ENCODE measurements at places on chromosomes 2 and 18. TPM values are rescaled to one million over a fixed set of nuclear protein-coding genes. Genes with fewer than 3 reads are reported as not detected.
A peak's percentile ranks its signal among the peaks of the same experiment; 100 is the strongest.

GRCh38 chr2:206820807-206821206 lies 55.4 kb downstream of the FASTKD2 start:
- no peaks in the 10 kb centered on the region for H3K27me3 ChIP-seq
- no peak for DNase-seq
- no peak overlapping the region for H3K4me3 ChIP-seq
- no peaks in the 10 kb centered on the region for H3K36me3 ChIP-seq
- no peak overlapping the region for H3K27ac ChIP-seq

- no peak overlapping the region for H3K27ac ChIP-seq
- no peaks in the 10 kb centered on the region for H3K36me3 ChIP-seq
- peaks cover 67% of the 10 kb centered on the region for H3K27me3 ChIP-seq
- no peaks in the 10 kb centered on the region for H3K4me1 ChIP-seq
Measured at GRCh38 chr2:71905205-71905604, 242.5 kb downstream of the CYP26B1 start.

GRCh38 chr18:53754154-53754553 lies 470.3 kb downstream of the MBD2 start:
- no peaks in the 10 kb centered on the region for H3K4me1 ChIP-seq
- DNase-seq, result no peak
- H3K4me3 ChIP-seq, result no peak overlapping the region

- no peak for DNase-seq
- no peaks in the 10 kb centered on the region for H3K27me3 ChIP-seq
- H3K4me3 ChIP-seq, result no peak overlapping the region
- H3K27ac ChIP-seq, result no peak overlapping the region
- no peaks in the 10 kb centered on the region for H3K36me3 ChIP-seq
Measured at GRCh38 chr18:76713432-76713831, 108.9 kb upstream of the ZNF236 start.

DNA sequence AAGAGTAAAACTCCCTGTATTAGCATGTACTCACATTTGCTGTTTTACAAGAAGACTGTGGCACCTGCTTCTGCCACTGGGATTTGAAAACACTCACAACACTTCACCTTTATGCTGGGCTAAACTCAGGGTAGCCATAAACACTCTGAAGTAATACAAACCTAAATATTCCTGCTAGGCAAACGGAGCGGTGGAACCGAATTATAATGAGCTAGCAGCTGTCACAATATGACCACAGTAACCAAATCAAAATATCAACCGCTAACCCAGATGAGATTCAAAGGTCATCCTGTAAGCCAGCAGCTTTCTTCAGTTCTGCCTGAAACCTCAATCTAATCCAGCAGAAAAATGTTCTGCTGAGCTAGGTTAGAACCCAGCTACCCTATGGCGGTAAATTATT lies 132.1 kb downstream of the TCF4 start:
- no peaks in the 10 kb centered on the region for H3K36me3 ChIP-seq
- H3K27ac ChIP-seq, result no peak overlapping the region
- no peak for DNase-seq
- no peaks in the 10 kb centered on the region for H3K4me1 ChIP-seq
- H3K4me3 ChIP-seq, result no peak overlapping the region
- H3K27me3 ChIP-seq, result no peaks in the 10 kb centered on the region

DNA sequence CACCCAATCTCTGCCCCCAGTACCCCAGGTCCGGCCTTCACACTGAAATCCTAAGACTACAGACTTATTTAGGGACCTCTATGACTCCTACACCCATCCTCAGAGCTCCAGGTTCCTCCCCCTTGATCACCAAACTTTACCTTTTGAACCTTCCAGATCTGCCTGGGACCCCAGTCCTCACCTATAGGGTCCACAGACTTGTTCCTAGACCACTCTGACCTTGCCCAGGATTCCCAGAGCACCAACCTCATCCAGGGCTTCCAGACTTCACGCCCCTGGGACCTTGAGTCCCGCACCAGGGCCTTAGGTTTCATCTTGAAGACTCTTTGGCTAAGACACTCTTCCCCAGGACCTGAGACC lies 462 bp downstream of the CHCHD5 start:
- H3K27ac ChIP-seq, result peak overlapping the region; percentile 96
- DNase-seq, result no peak
- H3K36me3 ChIP-seq, result peaks cover 32% of the 10 kb centered on the region
- no peaks in the 10 kb centered on the region for H3K27me3 ChIP-seq
- H3K4me1 ChIP-seq, result peaks cover 19% of the 10 kb centered on the region
- peak overlapping the region; percentile 83 for H3K4me3 ChIP-seq

- peaks cover 15% of the 10 kb centered on the region for H3K4me1 ChIP-seq
- no peak overlapping the region for H3K27ac ChIP-seq
- H3K27me3 ChIP-seq, result no peaks in the 10 kb centered on the region
- DNase-seq, result no peak
Measured at GRCh38 chr18:22630980-22631379, 213.3 kb upstream of the CTAGE1 start.

DNA sequence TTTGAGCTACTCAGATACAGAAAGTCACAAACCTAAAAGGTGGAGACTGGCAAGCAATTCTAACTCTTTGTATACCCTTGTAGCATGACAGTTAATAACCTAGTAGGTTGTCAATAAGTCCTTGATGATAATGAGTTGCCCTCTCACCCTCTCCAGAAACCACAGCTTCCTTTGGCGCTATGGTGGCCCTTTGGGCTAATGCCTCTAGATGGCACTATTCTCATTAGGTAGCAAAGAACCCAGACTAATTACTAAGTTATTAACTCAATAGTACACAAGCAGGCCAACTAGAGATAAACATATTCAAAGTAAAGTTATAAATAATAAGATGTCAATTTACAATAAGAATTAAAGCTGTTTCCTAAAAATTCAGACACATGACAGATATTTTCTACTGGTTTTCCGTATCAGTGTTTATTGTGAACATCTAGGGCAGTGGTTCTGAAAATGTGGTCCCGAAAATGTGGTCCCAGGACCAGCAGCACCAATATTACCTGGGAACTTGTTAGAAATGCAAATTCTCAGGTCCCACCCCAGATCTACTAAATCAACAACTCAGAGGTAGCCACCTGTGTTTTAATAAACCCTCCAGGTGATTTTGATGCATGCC lies 41.1 kb downstream of the LDAH start:
- no peak overlapping the region for H3K4me3 ChIP-seq
- H3K27me3 ChIP-seq, result no peaks in the 10 kb centered on the region
- H3K4me1 ChIP-seq, result no peaks in the 10 kb centered on the region

Gene PIAS2
- 30.8 TPM for total RNA-seq

- peaks cover 17% of the 10 kb centered on the region for H3K4me1 ChIP-seq
- H3K36me3 ChIP-seq, result no peaks in the 10 kb centered on the region
- H3K27me3 ChIP-seq, result no peaks in the 10 kb centered on the region
Measured at GRCh38 chr2:147098940-147099339, 745.9 kb upstream of the ACVR2A start.

DNA sequence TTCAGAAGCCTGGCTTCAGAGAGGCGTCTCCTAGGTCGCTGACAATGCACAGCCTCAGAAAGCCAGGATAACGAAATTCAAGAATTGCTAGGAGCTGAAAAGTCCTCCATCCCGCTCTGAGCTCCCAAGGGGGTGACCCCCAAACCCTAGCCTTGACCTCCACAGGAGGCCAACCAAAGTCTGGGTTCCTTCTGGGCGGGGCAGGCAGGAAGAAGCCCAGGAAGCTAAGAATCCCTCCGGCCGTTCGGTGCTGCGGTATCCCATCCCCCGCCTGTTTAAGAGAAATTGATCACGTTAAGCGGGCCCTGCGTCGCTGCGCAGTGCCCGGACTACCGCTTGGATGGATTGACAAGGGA lies 2.5 kb upstream of the OSR1 start:
- peak overlapping the region; percentile 81 for H3K4me3 ChIP-seq
- H3K27ac ChIP-seq, result no peak overlapping the region
- H3K36me3 ChIP-seq, result peaks cover 41% of the 10 kb centered on the region

GRCh38 chr2:96344011-96344410 lies 8.4 kb downstream of the NCAPH start:
- no peak overlapping the region for H3K27ac ChIP-seq
- no peak for DNase-seq
- H3K27me3 ChIP-seq, result no peaks in the 10 kb centered on the region
- no peak overlapping the region for H3K4me3 ChIP-seq

DNA sequence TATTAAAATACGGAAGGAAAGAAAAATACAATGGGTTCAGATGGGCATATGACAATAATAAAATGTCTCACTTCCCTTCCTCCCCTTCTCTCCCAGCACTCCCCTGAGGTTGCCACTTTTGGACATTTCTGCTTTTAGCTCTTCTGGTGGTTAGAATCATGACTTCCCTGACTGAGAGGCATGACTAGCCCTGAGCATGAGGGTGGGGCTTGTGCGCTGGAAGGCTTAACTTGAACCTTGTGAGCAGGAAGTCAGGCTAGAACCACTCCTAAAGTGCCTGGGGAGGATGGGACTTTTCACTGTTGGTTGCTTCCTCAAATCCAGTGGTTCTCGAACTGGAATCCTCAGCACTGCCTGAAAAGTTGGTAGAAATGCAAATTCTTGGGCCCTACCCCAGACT lies 19.7 kb upstream of the ARHGAP25 start:
- no peak overlapping the region for H3K27ac ChIP-seq
- H3K4me3 ChIP-seq, result no peak overlapping the region
- peaks cover 59% of the 10 kb centered on the region for H3K27me3 ChIP-seq
- H3K36me3 ChIP-seq, result no peaks in the 10 kb centered on the region

Gene POTEI
- total RNA-seq, result not detected

- H3K4me1 ChIP-seq, result no peaks in the 10 kb centered on the region
- peaks cover 31% of the 10 kb centered on the region for H3K27me3 ChIP-seq
- no peak overlapping the region for H3K27ac ChIP-seq
- H3K4me3 ChIP-seq, result no peak overlapping the region
- no peaks in the 10 kb centered on the region for H3K36me3 ChIP-seq
Measured at GRCh38 chr18:25737710-25738311, 352.6 kb downstream of the SS18 start.

Gene LRP1B
- 0.05 TPM for total RNA-seq

- DNase-seq, result no peak
- no peak overlapping the region for H3K27ac ChIP-seq
- H3K36me3 ChIP-seq, result no peaks in the 10 kb centered on the region
Measured at GRCh38 chr2:12484536-12485115, 232.1 kb upstream of the TRIB2 start.

Gene DSEL
- total RNA-seq, result 28.0 TPM

- H3K27me3 ChIP-seq, result no peaks in the 10 kb centered on the region
- no peak overlapping the region for H3K27ac ChIP-seq
- peaks cover 13% of the 10 kb centered on the region for H3K4me1 ChIP-seq
Measured at GRCh38 chr2:142176941-142177340, 46.1 kb upstream of the LRP1B start.

DNA sequence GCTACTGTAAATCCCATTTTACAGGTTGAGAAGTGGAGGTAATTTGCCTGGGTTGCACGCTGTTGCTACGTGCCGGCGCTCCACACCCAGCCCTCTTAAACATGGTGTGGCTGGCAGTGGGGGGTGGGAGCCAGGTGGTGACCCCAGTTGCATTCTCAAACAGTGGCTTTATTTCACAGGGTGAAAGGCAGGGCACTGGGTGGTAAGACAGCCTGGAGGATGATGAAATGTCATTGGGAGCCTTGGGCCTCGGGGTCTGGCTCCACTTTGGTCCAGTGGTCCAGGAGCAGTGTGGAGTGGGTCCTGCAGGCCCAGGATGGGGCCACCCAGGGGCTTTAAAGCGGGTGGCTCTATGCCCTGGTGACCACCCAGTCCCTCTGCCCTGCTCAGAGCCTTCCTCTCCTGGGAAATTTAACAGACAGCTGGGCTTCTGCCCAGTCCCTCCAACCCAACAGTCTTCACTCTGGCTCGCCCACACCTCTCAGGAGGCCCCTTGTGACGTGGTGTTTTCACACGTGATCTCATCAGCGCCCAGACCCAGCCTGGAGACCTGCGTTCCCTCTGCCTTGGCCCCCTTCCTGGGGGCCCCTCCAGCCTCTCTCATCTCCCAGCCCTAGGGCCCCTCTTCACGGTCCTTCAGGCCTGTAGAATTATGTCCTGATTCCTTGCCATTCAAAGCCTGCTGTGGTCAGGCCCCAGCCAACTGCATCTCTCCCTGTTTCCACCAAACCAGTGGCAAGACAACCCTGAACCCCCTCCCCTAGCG lies 92.5 kb downstream of the INHBB start:
- H3K36me3 ChIP-seq, result peaks cover 8% of the 10 kb centered on the region
- H3K4me3 ChIP-seq, result no peak overlapping the region
- no peak for DNase-seq
- peaks cover 9% of the 10 kb centered on the region for H3K4me1 ChIP-seq
- H3K27me3 ChIP-seq, result peaks cover 60% of the 10 kb centered on the region
- no peak overlapping the region for H3K27ac ChIP-seq

GRCh38 chr18:76866666-76867065 lies 44.3 kb downstream of the ZNF236 start:
- DNase-seq, result no peak
- H3K36me3 ChIP-seq, result peaks cover 12% of the 10 kb centered on the region
- no peaks in the 10 kb centered on the region for H3K27me3 ChIP-seq
- H3K4me1 ChIP-seq, result no peaks in the 10 kb centered on the region

- H3K36me3 ChIP-seq, result peaks cover 29% of the 10 kb centered on the region
- H3K27me3 ChIP-seq, result no peaks in the 10 kb centered on the region
- no peak for DNase-seq
- H3K4me3 ChIP-seq, result no peak overlapping the region
Measured at GRCh38 chr2:182941919-182942318, 75.5 kb upstream of the FRZB start.

- H3K4me3 ChIP-seq, result no peak overlapping the region
- H3K4me1 ChIP-seq, result no peaks in the 10 kb centered on the region
- no peaks in the 10 kb centered on the region for H3K27me3 ChIP-seq
- H3K36me3 ChIP-seq, result no peaks in the 10 kb centered on the region
- no peak overlapping the region for H3K27ac ChIP-seq
Measured at GRCh38 chr2:220962556-220962955, 609.5 kb downstream of the EPHA4 start.

GRCh38 chr2:64063924-64064331 lies 44.7 kb upstream of the VPS54 start:
- no peak for DNase-seq
- no peaks in the 10 kb centered on the region for H3K36me3 ChIP-seq
- H3K4me3 ChIP-seq, result no peak overlapping the region
- peaks cover 18% of the 10 kb centered on the region for H3K4me1 ChIP-seq
- H3K27ac ChIP-seq, result no peak overlapping the region

GRCh38 chr2:10169053-10169578 lies 46.6 kb downstream of the RRM2 start:
- H3K4me3 ChIP-seq, result no peak overlapping the region
- H3K27me3 ChIP-seq, result no peaks in the 10 kb centered on the region
- H3K4me1 ChIP-seq, result peaks cover 8% of the 10 kb centered on the region
- no peak overlapping the region for H3K27ac ChIP-seq
- no peaks in the 10 kb centered on the region for H3K36me3 ChIP-seq
- no peak for DNase-seq

GRCh38 chr18:31723990-31724711 lies 36.5 kb downstream of the SLC25A52 start:
- H3K4me3 ChIP-seq, result peak overlapping the region; percentile 94
- peaks cover 8% of the 10 kb centered on the region for H3K4me1 ChIP-seq
- DNase-seq, result peak; percentile 19

GRCh38 chr2:197435598-197436420 lies 981 bp upstream of the SF3B1 start:
- no peak for DNase-seq
- peaks cover 24% of the 10 kb centered on the region for H3K4me1 ChIP-seq
- peak overlapping the region; percentile 76 for H3K4me3 ChIP-seq
- H3K36me3 ChIP-seq, result peaks cover 38% of the 10 kb centered on the region
- H3K27ac ChIP-seq, result peak overlapping the region; percentile 99
- no peaks in the 10 kb centered on the region for H3K27me3 ChIP-seq
